ENCODE measurements at places on chromosomes 2 and 18.

GRCh38 chr18:7617738-7618422 lies 50.8 kb downstream of the PTPRM start:
- DNase-seq = no peak

DNA sequence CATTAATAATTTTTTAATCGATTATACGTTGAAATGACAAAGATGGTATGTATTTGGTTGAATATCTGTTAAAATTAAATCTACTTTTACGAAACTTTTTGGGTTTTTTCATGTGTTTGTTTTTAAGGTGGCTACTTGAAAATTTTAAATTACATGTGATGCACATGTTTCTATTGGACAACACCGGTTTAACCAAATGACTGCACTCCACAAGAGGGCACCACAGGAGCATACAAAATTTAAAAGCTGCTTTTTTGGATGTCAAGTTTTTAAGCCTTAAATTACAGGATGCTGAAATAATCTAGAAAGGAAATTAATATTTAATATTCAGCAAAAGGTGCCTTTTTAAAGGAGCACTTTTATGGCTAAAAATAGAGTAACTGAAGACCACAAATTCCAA lies 98.7 kb downstream of the ACVR1 start:
- DNase-seq = no peak

- no peak for DNase-seq
These were observed at the start of gene PTH2R for GRCh38 chr2:208406474-208407451. PTH2R (plus strand) TSS chr2:208406792; CDS start chr2:208407044, 252 bp downstream.

GRCh38 chr18:75309564-75309963 lies 99.0 kb downstream of the TSHZ1 start:
- no peak for DNase-seq

DNA sequence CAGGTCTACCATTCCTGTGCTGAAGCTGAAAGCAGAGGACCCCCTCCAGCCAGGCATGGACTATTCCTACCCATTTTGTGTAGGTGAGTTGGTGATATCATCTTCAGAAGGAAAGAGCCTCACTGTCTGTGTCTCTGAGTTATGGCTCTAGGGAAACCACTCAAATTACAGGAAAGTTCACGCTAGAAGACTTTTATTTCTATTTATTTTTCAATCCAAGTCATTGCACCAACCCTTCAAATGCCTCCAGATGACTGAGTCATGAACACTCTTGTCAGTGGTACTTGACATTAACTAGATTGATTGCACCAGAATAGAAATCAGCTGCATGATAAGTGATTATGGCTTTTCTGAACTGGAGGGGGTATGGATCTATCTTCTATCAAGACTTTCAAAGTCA lies 338.4 kb downstream of the MBD2 start:
- DNase-seq = no peak

DNA sequence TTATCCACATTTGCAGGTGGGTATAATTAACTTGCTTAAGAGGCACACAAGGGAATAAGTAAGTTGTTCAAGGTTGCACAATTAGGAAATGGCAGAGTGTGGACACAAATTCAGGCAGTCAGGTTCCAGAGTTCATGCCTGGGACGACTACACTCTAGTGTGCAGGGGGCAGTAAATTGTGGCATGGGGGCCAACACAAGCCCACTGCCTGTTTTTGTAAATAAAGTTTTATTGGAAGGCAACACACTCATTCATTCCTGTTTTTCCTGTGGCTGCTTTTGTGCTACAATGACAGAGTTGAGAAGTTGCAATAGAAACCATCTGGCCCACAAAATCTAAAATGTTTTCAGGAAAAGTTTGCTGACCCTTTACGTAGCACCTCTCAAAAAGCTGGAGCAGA lies 41.4 kb downstream of the XDH start:
- DNase-seq = no peak

- no peak for DNase-seq
These were observed 280.8 kb downstream of the CCDC85A start for GRCh38 chr2:56464613-56465012.

- no peak for DNase-seq
These were observed 570.0 kb upstream of the GCFC2 start for GRCh38 chr2:76280686-76281085.

- no peak for DNase-seq
These were observed at the start of gene CCDC141 for GRCh38 chr2:179049546-179050311. CCDC141 (minus strand) TSS chr2:179050137; CDS start chr2:179049941, 196 bp downstream.
